Activated naive CD8-positive, alpha-beta T cell treated with anti-CD3 and anti-CD28 coated beads, Interleukin-2, amount 10 ng/mL, durations not matched to agents 7 days and 5 days (primary cell): ENCODE measurements at places on chromosomes 1 and 21. TPM values are rescaled to one million over a fixed set of nuclear protein-coding genes. Genes with fewer than 3 reads are reported as not detected.

The TFF2 gene
- not detected for total RNA-seq

The PLCH2 gene
- total RNA-seq: 30.3 TPM

The CCDC185 gene
- total RNA-seq: not detected

The DCDC2B gene
- 0.17 TPM for total RNA-seq

The ARHGEF2 gene
- 155 TPM for total RNA-seq

The ARL8A gene
- 56.5 TPM for total RNA-seq

The PLPP3 gene
- 0.48 TPM for total RNA-seq

The AGT gene
- not detected for total RNA-seq

The GBP6 gene
- 0.23 TPM for total RNA-seq

DNA sequence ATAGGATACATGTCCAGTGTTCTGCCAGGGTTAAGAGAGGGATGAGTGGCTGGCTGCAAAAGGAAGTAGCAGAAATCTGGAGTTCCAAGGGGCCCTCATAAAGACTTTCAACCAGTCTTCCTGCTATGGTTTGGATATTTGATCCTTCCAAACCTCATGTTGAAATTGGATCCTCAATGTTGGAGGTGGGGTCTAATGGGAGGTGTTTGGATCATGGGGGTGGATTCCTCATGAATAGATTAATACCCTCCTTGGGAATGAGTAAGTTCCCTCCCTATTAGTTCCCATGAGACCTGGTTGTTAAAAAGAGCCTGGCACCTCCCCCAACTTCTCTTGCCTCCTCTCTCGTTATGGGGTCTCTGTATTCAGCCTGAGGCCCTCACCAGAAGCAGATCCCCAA, 10.1 kb upstream of the GNG12 start:
- no peak for DNase-seq

- DNase-seq: no peak
Observed at GRCh38 chr1:6884652-6885153, 99.4 kb downstream of the CAMTA1 start.

DNA sequence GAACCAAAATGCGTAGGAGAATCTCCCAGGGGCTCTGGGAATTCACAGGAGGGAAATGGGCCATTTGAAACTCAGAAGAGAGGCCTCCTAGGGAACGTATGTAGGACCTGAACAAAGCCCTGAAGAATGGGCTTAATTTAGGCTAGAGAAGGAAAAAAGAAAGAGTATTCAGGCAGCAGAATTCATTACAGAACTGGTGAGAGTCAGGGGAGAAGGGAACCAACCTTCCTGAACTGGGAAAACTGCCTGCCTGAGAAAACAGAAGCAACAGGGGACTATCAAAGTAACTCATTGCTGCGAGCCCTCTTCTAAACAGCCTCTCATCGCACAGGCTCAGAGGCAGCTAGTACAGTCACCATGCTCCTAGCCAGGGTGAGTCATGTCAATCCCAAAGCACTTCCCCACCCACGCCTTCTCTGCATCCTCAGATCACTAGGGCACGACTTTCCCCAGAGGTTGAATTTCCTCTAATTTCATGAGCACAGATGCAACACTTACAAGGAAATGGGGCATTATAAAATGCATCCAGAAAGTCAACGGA, 98.1 kb downstream of the ADSS2 start:
- DNase-seq: no peak

DNA sequence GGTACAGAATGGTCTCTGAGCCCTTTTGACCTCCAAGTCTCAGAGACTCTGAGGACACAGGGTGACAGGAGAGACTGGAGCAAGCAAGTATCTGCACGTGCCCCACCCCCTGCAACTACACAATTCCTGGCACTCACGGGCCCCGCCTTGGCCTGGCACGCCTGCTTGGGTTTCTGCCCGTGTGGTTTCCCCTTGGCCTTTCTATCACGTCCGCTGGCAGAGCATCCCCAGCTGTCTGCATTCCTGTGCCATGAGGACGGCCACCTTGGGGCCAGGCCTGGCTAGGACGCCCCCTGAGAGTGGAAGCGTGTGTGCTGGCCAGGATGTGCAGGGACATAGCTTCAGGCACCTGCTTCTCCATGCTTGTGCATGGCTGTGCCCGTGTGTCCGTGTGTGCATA, 14.3 kb upstream of the EDN2 start:
- DNase-seq: no peak

DNA sequence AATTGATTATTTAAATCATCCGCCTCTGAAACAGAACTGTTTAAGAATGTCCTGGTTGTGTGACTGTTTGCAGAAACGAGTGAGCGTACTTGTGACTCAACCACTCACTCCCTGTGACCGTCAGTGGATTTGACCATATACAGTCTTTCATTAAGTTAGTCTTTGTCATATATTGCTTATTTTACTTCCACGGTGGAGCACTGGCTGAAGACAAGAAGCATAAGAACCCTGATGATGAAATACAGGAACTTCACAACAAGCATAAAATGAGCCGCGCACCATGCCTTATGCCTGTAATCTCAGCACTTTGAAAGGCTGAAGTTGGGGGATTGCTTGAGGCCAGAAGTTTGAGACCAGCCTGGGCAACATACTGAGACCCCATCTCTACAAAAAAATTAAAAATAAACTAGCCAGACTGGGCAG, 194.0 kb downstream of the TOMM20 start:
- no peak for DNase-seq

GRCh38 chr1:213380865-213381264, 329.8 kb downstream of the RPS6KC1 start:
- DNase-seq: no peak

DNA sequence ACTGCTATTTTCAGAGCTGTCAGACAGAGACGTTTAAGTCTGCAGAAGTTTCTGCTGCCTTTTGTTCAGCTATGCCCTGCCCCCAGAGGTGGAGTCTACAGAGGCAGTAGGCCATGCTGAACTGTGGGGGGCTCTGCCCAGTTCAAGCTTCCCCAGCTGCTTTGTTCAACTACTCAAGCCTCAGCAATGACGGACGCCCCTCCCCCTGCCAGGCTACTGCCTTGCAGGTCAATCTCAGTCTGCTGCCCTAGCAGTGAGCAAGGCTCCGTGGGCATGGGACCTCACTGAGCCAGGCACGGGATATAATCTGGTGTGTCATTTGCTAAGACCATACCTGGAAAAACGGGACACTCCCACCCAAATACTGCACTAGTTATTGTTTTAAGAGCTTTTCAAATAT, 219.7 kb downstream of the BRINP3 start:
- DNase-seq: no peak

DNA sequence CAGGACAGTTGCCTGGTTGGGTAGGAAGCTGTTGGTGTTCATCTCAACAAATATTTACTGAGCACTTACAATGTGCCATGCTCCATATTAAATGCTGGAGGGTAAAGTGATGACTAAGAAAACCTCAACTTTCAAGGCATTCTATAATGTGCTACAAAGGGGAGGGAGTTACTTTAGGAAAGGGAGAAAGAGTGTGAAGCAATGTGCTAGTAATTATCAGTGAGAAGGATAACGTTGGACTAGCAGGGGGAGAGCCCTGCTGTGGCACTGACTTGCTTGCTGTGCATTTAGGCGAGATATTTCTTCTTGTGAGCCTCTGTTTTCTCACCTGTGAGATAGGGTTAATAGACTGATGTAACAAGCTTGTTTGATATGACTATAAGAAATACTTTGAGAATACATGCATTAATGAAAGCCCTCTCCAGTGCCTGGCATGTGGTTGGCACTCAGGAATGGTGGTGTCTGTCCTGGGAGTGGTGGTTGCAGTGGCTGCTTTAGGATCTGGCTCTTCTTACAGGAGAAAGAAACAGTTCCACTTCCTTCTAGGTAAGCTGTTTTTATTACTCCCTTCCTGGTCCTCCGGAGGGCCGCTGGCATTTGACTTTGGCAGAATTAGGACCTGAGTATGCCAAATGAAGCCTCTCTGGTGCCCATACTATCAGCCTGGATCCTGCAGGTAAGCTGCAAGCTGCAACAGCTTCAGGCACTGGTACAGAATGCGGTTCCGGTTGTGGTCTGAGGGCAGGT, 111.1 kb upstream of the COA6 start:
- DNase-seq: no peak

- DNase-seq: no peak
Observed at GRCh38 chr1:26351590-26352337, 2.2 kb downstream of the CRYBG2 start.

GRCh38 chr1:58763214-58763613, 20.6 kb downstream of the JUN start:
- DNase-seq: no peak

GRCh38 chr1:113859478-113860175, 11.9 kb downstream of the PTPN22 start:
- no peak for DNase-seq

GRCh38 chr1:3536420-3537195, 74.7 kb downstream of the MEGF6 start:
- DNase-seq: no peak

DNA sequence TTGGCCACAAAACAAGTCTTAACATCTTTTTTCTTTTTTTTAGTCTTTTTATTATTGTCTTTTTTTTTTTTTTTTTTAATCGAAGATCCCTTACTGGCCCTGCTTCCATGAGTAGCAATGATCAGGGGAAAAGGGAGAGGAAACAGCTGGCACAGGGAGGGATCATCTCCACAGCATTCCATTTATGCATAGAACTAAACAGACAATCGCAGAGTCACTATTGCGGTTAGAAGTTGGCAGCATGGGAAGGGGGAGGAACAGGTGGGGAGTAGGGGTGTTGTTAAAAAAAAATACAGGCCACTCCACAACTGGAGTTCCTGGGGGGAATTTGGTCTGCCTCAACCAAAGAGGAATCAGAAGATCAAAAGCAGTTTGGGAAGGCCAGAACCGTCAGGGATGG, 55.4 kb downstream of the C1orf185 start:
- DNase-seq: no peak

DNA sequence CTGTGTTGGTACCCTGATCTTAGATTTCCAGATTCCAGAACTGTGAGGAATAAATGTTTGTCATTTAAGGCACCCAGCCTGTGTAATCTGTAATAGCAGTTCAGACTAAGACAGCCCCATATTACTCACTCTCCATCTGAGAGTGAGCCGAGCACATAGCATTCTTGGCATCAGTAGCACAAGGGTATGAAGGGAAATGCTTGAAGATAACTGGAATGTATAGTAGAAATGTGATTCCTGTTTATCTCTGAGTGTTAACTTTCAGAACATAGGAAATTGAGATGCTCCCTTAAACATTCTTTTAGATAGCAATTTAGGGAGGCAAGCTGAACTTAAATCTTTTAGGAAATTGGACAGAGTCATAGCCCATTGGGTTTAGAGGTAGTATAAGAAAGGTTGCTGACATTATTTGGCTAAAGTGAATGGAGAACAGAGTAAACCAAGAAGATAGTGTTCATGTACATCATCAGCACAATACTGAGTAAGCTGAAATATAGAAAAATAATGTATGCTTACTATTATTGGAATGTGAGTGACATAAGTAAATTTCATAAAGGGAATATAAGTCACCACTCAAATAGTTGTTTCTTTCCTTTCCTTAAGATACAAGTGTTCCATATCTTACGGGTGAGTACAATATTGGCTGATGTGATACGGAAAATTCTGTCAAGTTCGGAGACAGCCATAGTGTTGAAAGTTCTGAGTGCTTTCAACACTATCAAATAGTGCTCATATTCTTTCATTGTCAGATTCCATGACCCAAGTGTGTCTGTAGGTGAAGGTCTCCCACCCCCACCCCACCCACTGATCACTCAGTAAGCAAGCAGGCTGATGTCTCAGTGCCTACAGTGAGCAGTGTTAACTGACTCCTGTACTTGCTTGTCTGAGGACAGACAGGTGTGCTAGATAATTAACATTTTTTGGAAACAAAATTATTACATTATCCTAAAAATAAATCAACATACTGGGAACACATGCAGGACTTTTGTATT, 73.7 kb downstream of the LRRC8D start:
- no peak for DNase-seq

- no peak for DNase-seq
Observed at GRCh38 chr21:31555741-31556191, 103.7 kb upstream of the SOD1 start.

DNA sequence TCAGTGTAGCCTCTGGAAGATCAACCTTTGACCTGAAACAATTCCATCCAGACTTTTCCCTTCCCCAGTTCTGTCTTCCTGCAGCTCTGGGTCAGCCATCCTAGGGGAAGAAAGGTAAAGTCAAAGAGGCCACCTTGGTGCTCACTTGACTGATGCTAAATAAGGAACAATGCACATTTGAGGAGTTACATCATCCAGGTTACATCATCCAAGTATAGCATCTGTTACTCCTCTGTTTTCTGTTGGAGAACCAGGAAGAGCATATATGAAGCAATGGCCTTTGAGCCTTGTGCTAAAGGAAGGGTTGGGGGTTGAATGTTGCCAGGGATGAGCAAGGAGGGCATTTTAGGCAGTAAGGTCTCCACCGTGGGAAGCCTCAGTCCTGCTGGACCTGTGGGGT, 3.1 kb upstream of the DSCAM start:
- DNase-seq: no peak

GRCh38 chr21:36499578-36500471, 19.9 kb upstream of the CLDN14 start:
- no peak for DNase-seq

- peak; percentile 10 for DNase-seq
Observed at GRCh38 chr1:227938276-227938675, 9.5 kb downstream of the WNT9A start.

DNA sequence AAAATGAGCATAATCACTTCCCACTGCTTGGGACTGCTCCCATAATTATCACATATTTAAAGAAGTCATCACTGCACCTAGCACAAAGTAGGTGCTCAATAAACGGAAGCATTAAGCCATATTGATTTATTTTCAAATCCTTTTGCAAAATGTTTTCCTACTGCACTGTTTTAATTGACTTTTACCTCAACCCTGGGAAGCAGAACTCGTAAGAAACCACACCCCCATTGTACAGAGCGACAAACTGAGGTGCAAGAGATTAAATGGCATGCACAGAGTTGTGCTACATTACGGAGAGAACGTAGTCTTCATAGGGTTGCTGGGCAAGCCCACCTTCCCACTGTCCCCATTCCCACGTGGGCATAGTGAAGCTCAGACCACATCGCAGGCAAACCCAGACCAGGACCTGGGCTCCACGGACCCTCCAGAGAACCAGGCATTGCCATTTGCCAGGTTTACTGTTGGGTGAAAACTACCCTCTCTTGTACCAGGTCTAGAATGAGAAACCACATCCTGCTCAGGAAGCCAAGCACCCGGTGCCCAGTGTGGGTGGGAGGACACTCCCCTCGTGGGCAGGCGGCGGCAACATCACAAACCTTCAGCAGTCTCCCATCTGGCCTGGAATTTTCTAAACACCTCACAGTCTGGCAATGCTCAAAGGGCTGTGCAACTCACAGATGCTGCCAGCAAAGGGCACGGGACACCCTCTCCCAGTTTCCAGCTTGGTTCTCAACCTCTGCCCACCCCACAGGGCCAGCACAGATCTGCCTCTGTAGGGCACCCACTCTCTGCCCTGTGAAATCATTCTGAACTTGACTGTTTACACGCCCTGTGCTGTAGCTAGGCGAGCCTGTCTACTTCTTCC, 8.2 kb downstream of the IFFO2 start:
- DNase-seq: no peak

- DNase-seq: no peak
Observed at GRCh38 chr1:196091397-196092135, 516.7 kb downstream of the KCNT2 start.

GRCh38 chr1:103461161-103462105, 64.1 kb upstream of the RNPC3 start:
- DNase-seq: no peak
